ENCODE measurements at places on chromosomes 3 and 15.

DNA sequence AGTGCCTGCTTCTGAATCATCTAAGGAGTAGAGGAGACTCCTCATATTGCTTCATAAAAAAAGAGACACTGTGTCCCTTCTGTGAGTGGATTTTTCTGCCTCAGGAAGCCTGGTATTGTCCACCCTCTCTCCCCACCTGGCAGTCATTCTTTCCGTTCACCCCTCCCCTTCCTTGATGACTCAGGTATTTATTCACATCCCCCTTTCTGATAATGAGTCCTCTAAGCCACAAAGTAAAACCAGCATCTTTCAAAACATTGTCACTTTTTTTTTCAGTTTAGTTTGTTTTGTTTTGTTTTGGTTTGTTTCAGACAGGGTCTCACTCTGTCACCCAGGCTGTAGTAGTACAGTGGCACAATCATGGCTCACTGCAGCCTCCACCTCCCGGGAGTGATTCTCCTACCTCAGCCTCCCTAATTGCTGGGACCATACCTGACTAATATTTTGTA lies 65.2 kb upstream of the UBE2E1 start:
- DNase-seq = peak; percentile 77
- no peak overlapping the region for H3K4me3 ChIP-seq
- no peaks in the 10 kb centered on the region for H3K36me3 ChIP-seq
- H3K27ac ChIP-seq = no peak overlapping the region

DNA sequence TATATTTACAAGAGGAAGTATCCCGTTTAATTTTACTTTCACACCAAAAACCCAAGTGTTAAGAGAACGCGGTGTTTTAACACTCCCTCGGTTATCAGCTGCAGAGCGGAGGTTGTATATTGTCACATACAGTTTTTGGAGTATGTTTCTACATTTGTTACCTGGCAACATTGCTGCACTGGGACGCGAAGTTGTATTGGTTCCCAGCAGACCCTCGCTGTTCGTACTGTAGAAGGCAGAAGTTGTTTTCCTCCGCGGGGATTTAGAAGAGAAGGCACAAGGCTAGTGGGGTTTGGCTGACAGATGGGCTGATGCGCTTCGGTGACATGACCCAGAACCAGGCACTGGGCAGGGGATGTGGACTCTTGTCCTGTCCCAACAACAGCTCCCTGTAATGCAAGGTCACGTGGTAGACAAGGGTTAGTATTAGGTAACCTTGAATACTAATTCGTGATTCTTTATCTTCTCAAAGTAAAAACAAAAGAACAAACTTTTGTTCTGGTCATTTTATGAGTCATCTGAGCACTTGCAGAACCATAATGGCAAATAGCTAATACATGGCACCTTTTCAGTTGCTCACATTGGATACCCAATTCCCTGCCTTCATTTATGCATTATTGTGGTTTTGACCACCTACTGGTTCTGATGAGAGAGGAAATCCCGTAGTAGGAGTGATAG lies 230.4 kb upstream of the BHLHE40 start:
- no peaks in the 10 kb centered on the region for H3K27me3 ChIP-seq
- H3K27ac ChIP-seq = no peak overlapping the region
- H3K4me1 ChIP-seq = peaks cover 21% of the 10 kb centered on the region
- no peak overlapping the region for H3K4me3 ChIP-seq
- no peak for DNase-seq

GRCh38 chr3:124777762-124778470 lies 47.7 kb downstream of the UMPS start:
- no peaks in the 10 kb centered on the region for H3K36me3 ChIP-seq
- no peaks in the 10 kb centered on the region for H3K27me3 ChIP-seq
- peaks cover 10% of the 10 kb centered on the region for H3K4me1 ChIP-seq
- no peak overlapping the region for H3K4me3 ChIP-seq
- no peak for DNase-seq

GRCh38 chr3:143850877-143851276 lies 2.6 kb upstream of the SLC9A9 start:
- peaks cover 55% of the 10 kb centered on the region for H3K4me1 ChIP-seq
- no peak overlapping the region for H3K27ac ChIP-seq

- H3K27me3 ChIP-seq = no peaks in the 10 kb centered on the region
- H3K4me1 ChIP-seq = peaks cover 3% of the 10 kb centered on the region
- H3K36me3 ChIP-seq = no peaks in the 10 kb centered on the region
- H3K27ac ChIP-seq = no peak overlapping the region
- no peak for DNase-seq
Measured at GRCh38 chr3:16741890-16742289, 136.7 kb upstream of the DAZL start.

GRCh38 chr15:62362608-62363007 lies 197.5 kb upstream of the C2CD4B start:
- no peak overlapping the region for H3K27ac ChIP-seq
- H3K4me1 ChIP-seq = no peaks in the 10 kb centered on the region
- no peaks in the 10 kb centered on the region for H3K36me3 ChIP-seq
- H3K27me3 ChIP-seq = peaks cover 20% of the 10 kb centered on the region

DNA sequence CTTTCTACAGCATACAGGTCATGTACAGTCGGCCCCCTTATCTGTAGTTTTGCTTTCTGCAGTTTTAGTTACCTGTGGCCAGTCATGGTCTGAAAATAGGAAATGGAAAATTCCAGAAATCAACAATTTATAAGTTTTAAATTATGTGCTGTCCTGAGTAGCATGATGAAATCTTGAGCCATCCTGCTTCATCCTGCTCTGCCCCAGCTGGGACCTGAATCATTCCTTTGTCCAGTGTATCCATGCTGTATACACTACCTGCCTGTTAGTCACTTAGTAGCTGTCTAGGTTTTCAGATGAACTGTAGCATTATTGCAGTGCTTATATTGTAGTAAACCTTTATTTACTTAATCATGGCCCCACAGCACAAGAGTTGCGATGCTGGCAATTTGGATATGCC lies 44.8 kb downstream of the AP4E1 start:
- no peaks in the 10 kb centered on the region for H3K4me1 ChIP-seq
- DNase-seq = no peak
- H3K27me3 ChIP-seq = no peaks in the 10 kb centered on the region
- H3K36me3 ChIP-seq = peaks cover 83% of the 10 kb centered on the region

DNA sequence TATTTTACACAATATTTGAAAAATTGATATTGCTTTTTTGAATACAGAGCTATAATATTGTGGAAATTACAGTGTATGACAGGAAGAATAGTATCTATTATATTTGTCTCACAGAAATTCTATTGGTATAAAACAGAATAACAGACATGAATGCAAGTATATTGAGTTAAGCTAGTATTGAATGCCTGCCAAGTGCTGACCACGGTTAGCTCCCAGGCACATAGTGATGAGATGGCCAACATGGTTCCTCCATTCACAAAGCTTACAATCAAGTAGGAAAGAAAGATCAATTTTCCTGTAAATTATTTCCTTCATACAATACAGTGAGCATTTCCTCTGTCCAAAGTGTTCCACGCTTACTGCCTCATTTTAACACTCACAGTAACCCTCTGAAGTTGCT lies 67.6 kb downstream of the TP63 start:
- H3K27ac ChIP-seq = no peak overlapping the region
- no peaks in the 10 kb centered on the region for H3K27me3 ChIP-seq
- H3K4me3 ChIP-seq = no peak overlapping the region
- DNase-seq = no peak
- no peaks in the 10 kb centered on the region for H3K4me1 ChIP-seq

DNA sequence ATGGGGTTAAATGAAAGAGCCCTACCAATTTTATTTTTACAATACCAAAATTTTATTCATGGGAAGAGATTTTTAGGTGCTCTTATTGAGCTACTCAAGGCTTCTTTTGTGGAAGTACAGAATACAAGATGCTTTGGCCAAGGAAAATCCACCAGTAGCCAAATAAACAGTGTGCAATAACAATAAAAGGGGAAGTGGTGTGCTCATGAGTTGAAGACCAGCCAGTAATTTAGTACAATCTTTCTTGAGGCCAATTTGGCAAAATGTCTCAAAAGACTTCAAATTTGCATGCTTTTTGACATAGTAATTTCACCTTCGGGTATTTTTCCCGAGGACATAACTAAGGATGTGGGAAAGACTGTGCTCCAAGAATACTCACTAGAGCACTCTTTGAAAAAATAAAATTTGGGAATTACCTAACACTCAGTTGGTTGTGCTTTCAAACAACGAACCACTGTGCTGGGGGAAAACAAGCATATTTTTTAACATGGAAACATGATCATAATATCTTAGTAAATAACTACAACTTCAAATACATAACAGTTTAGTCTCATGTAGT lies 294.0 kb downstream of the DIPK2A start:
- no peak overlapping the region for H3K27ac ChIP-seq
- H3K4me3 ChIP-seq = no peak overlapping the region
- H3K4me1 ChIP-seq = no peaks in the 10 kb centered on the region
- no peaks in the 10 kb centered on the region for H3K36me3 ChIP-seq
- DNase-seq = no peak

DNA sequence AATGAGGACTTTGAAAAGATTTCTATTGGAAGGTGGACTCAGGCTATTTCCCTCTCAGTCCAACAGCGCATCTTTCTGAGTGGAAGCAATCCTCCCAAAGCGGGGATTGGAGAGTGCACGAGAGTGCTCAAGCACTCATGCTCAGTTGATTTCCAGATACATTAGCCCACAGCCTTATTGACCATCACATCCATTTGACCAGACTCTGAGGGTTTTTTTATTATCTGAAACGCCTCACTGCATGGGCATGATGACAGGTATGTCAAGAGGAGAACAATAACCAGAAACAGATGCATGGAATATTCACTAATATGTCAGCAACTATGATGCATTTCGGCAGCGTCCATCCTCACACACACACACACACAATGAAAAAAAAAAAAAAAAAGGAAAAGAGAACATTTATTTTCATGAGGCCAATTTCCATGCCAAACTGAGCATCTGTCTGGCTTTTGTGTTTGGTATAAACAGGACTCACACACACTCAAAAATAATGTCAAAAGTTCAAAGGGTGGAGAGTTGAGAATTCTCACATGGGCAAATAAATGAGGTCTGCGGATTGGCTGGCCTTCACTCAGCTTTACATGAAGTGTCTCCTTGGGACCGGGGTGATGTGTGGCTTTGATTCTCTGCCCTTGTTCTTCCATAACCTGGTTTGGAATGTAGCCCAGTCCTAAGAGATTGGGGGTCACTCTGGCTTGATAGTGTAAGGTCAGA lies 371.6 kb downstream of the MCTP2 start:
- DNase-seq = no peak
- H3K4me1 ChIP-seq = peaks cover 8% of the 10 kb centered on the region
- H3K4me3 ChIP-seq = no peak overlapping the region

GRCh38 chr3:9721015-9721699 lies 10.4 kb upstream of the BRPF1 start:
- peaks cover 12% of the 10 kb centered on the region for H3K4me1 ChIP-seq
- no peak overlapping the region for H3K4me3 ChIP-seq
- no peaks in the 10 kb centered on the region for H3K36me3 ChIP-seq
- DNase-seq = no peak
- no peaks in the 10 kb centered on the region for H3K27me3 ChIP-seq

GRCh38 chr15:68352401-68353062 lies 75.0 kb downstream of the FEM1B start:
- H3K4me3 ChIP-seq = no peak overlapping the region
- no peaks in the 10 kb centered on the region for H3K27me3 ChIP-seq
- H3K36me3 ChIP-seq = peaks cover 3% of the 10 kb centered on the region
- peak; percentile 82 for DNase-seq

- peaks cover 62% of the 10 kb centered on the region for H3K4me1 ChIP-seq
- peaks cover 10% of the 10 kb centered on the region for H3K36me3 ChIP-seq
- H3K27ac ChIP-seq = peak overlapping the region; percentile 80
Measured at GRCh38 chr15:66472176-66472999, 25.2 kb downstream of the SNAPC5 start.

GRCh38 chr3:73624821-73625665 lies at the start of gene PDZRN3:
TSS of gene PDZRN3 (minus strand) at chr3:73624941.
- DNase-seq = no peak
- no peaks in the 10 kb centered on the region for H3K4me1 ChIP-seq
- no peak within 1 kb of the TSS for H3K4me3 ChIP-seq
- peaks cover 19% of the 10 kb centered on the region for H3K27me3 ChIP-seq

- H3K4me1 ChIP-seq = peaks cover 4% of the 10 kb centered on the region
- H3K4me3 ChIP-seq = peak overlapping the region; percentile 54
- H3K27me3 ChIP-seq = peaks cover 49% of the 10 kb centered on the region
Measured at GRCh38 chr3:120451272-120451761, 525 bp upstream of the FSTL1 start.

- peaks cover 2% of the 10 kb centered on the region for H3K36me3 ChIP-seq
- H3K27ac ChIP-seq = no peak overlapping the region
- no peak for DNase-seq
- no peaks in the 10 kb centered on the region for H3K4me1 ChIP-seq
Measured at GRCh38 chr3:51295625-51296024, 89.5 kb upstream of the MANF start.

DNA sequence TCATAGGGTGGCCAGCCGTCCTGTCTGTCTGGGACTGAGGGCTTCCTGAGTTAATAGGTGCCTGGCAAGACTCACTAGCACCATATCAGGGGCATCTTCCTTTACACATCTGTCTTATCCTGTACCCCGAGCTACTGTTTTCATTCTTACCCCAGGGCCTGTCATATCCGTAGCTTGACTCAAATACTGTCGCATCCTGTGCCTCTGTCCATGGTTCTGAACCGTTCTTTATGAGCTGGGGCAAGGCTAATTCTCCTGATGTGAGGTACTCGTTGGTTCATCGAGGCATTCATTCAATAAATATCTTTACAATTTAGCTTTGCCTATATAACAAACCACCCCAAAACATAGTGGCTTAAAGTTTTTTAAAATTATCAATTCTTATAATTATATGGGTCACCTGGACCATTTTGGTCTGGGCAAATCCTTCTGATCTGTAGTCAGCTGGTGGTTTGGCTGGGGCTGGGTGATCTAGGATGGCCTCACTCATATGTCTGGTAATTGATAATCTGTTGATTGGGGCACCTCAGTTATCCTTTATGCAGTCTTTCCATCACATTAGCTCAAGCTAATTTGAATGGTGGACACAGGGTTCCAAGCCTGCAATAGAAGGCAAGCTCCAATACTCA lies 121.2 kb downstream of the TLE3 start:
- no peaks in the 10 kb centered on the region for H3K36me3 ChIP-seq
- H3K27me3 ChIP-seq = peaks cover 17% of the 10 kb centered on the region
- peak; percentile 87 for DNase-seq
- no peak overlapping the region for H3K4me3 ChIP-seq

DNA sequence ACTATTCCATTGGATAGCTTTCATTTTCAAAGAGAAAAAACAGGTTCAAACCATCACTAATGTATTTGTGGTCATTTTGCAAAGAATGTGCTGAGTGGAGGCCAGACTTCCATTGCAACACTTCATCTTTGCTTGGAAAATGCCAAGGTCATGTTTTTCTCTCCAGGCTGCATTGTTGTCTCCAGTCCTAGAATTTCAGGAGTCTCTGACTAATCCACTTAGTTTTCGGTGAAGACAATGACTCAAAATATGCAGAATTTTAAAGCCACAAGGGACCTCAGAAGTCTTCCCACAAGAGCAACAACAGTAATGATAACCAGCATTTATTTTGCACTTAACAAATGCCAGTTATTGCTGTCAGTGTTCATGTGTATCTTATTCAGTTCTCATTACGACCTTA lies 277.0 kb downstream of the RYR3 start:
- H3K36me3 ChIP-seq = peaks cover 2% of the 10 kb centered on the region
- peaks cover 4% of the 10 kb centered on the region for H3K27me3 ChIP-seq
- H3K4me3 ChIP-seq = no peak overlapping the region

- no peak for DNase-seq
- H3K4me1 ChIP-seq = no peaks in the 10 kb centered on the region
- H3K4me3 ChIP-seq = no peak overlapping the region
- H3K27me3 ChIP-seq = peaks cover 11% of the 10 kb centered on the region
- no peak overlapping the region for H3K27ac ChIP-seq
Measured at GRCh38 chr3:123348471-123349200, 100.3 kb downstream of the ADCY5 start.

GRCh38 chr3:120161902-120162301 lies 67.7 kb upstream of the GSK3B start:
- no peak overlapping the region for H3K4me3 ChIP-seq
- H3K4me1 ChIP-seq = no peaks in the 10 kb centered on the region
- no peaks in the 10 kb centered on the region for H3K36me3 ChIP-seq
- peaks cover 3% of the 10 kb centered on the region for H3K27me3 ChIP-seq
- no peak overlapping the region for H3K27ac ChIP-seq
- no peak for DNase-seq
